ENCODE measurements at places on chromosomes 1 and 21.

- DNase-seq = no peak
Observed at GRCh38 chr1:8951231-8951630, 5.6 kb downstream of the CA6 start.

- no peak for DNase-seq
Observed at GRCh38 chr1:94104776-94105580, 16.0 kb downstream of the ABCA4 start.

GRCh38 chr1:230983811-230984210 is 4.9 kb downstream of the ARV1 start:
- no peak for DNase-seq

DNA sequence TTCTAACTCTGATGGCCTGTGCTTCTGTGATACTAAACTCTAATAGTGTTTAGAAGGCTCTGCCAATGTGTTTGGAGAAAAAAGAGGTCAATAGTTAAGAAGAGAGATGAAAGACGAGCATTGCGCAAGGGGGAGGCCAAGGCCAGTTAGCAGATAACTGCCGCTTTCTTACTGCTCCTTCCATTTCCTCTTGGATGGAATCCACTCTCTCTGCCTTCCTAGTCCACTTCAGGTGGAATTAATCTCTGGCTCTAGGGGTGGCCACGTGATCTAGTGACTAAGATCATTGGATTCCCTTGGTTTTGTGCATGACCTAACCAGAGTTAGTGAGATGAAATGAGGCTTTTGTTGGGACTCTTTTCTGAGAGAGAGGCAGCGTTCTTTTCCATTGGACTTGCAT is 148.3 kb downstream of the ACTL8 start:
- DNase-seq = no peak

DNA sequence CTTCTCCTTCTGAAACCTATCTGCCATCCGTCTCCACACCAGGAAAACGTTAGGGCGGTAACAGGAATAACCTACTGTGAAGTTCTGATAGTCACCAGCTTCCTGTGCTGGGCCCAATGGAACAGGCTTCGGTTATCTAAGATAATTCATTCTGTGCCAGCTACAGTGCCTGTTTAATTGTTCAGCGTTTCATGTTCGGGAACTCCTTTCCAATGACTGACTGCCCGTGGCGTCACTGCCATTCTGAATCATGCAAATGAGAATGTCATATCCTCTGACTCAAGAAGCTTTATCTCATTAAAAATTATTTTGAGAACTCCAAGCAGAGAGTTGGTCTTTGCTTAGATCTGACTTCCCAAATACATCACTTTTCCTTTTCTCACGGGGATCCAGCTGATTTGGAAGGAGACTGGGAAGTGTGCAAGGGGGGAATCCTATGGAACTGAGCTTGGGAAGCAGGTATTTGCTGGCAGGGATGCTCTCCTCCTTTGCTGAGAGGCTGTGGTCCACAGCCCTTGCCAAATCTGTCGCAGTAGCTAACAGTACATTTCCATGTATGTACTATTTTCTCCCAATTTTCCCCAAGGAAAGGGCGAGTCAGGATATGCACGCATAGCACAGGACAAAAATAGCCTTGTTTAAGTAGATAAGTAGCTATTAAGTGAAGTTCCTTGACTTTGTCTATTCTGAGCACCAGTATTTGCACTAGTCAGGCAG is 358.7 kb downstream of the LTN1 start:
- peak; percentile 94 for DNase-seq

DNA sequence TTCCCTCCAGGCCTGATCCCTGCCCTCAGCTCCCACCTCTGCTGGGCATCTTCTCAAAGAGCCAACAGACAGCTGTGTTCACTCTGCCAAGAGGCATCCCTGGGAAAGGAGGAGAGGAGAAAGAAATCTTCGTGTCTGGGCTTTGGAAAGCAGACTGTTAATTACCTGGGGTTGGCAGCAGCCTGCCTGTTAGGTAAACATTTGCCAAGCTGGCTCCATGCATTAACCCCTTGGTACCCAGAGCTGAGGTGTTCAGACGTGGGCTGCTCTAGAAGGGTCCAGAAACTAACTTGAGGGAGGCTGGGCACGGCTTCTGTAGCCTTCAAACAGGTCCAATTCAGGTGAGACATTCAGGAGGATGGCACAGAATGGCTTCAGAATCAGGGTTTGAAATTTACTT is 8.7 kb upstream of the EXTL1 start:
- no peak for DNase-seq

DNA sequence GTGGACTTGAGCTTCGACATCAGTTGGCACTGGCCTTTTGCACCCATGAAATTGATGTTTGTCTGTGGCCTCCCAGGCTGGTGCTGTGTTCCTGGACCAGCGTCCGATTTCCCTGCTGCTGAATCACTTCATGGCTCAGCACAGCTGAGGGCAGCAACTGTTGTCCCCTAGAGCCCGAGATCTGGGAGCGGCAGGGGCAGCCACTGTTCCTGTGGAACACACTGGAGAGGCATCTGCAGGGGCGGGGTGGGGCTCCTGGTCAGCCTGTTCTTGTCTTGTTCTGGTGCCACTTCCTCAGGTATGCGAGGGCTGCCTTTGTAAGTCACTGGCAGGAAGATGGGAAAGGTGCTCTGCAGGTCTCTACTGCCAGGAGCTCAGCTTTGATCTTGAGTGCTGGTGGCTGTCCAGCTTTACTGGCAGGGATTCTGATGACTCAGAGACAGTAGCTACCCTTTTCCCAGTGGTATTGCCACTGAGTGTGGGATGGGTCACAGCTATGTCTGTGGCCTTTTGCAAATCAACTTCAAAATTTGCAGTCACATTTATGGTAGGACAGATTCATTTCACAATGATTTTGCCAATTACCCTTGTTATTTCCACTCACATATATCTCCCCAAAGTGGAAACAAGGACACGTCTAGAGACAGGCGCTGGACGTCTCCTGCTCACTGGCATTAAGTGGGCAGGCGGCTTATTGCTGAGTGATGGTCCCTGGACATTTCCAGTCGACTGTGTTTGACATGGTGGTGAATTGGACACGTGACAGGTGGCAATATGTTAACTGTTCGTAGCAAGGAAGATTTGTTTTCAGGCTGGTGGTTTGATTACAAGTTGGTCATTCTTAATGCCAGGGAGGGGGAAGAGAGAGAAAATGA is 15.3 kb downstream of the AGPAT3 start:
- no peak for DNase-seq

GRCh38 chr1:84434801-84435549 is 36.7 kb downstream of the DNASE2B start:
- no peak for DNase-seq

DNA sequence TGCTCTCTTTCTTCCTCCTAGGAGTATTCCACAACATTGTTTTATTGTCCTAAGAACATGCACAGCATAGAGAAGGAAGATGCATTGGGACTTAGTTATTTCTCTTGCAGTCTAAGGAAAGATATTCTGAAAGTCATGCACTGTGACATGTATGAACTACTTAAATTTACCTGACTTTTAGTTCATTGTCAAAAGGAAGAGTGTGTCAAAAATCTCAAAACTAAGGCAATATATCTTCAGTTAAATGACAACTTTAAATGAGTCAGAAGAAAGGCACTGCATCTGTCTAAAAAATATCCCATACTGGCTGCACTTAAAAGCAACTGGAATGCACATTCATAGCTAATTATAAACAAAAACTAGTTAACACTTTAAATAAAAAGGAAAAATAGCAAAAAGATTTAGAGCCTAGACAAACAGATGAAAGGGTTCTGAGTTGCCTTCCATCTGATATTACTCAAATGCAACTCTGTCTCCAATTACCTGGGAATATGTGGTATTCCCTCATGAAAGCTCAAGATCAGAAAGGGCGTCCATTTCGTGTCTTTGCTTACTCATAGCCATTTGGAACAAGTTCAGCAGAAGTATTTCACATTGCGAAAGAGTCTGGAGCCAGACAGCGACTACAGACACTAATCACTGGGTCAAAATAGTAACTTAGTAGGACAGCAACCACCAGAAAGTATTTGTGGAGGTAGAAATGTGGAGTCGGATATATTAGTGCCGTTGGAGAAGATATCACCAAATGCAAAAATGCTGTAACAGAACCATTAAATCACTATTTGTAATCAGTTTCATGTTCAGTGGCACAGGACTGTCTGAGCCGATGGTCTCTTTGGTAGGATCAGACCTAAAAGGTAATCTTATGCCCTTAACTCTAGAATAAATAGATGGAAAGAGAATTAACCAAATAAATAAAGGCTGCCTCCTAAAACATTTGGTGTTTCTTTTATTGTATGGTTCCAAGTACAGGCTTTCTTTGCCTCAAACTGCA is 225.7 kb downstream of the GREM2 start:
- peak; percentile 87 for DNase-seq

- peak; percentile 54 for DNase-seq
Observed at GRCh38 chr1:212635141-212635631, 26.6 kb downstream of the ATF3 start.

DNA sequence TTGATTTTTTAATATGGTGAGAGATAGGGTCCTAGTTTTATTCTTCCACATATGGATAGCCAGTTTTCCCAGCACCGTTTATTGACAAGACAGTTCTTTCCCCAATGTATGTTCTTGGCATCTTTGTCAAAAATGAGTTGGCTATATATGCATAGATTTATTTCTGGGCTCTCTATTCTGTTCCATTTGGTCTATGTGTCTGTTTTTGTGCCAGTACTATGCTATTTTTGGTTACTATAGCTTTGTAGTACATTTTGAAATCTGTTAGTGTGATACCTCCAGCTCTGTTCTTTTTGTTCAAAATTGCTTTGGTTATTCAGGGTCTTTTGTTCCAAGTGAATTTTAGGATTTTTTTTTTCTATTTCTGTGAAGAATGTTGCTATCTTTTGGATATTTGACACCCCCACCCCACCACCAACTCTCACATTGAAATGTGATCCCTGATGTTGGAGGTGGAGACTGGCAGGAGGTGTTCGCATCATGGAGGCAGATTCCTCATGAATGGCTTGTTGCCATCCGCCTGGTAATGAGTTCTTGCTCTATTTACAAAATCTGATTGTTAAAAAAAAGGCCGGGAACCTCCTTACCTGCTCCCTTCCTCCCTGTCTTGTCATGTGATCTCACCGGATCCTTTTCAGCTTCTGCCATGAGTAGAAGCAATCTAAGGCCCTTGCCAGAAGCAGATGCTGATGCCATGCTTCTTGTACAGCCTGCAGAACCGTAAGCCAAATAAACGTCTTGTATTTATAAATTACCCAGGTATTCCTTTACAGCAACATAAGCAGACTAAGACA is 54.8 kb upstream of the KRTAP19-8 start:
- DNase-seq = no peak

GRCh38 chr1:172646653-172647052 is 12.2 kb upstream of the FASLG start:
- DNase-seq = peak; percentile 20

DNA sequence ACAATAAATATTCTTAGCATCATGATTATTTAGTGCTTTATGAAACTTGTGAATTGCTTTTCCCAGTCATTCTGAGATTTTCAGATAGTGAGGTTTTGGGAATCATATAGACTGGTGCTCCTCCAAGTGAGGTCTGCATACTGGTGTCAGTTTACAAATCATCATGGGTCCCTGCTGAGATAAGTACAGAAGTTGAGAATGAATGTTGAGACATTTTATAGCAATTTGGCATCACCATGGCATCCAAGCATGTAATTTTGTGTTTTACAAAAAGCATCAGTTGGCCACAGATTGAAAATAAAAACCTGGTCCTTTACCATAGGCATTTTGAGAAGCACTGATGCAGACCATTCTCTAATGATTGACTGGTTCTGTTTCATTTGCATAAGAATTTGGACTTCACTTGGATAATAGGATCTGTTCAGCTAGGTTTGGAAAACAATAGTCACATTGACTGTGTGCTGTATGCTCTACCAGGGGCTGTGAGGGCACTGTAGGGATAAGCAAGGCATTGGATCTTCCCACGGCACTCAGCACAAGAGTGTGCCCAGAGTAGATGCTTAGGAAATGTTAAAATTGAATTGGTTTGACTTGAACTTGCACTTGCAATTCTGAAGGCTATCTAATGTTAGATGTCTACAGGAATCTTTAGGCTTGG is 79.0 kb upstream of the JUN start:
- no peak for DNase-seq

DNA sequence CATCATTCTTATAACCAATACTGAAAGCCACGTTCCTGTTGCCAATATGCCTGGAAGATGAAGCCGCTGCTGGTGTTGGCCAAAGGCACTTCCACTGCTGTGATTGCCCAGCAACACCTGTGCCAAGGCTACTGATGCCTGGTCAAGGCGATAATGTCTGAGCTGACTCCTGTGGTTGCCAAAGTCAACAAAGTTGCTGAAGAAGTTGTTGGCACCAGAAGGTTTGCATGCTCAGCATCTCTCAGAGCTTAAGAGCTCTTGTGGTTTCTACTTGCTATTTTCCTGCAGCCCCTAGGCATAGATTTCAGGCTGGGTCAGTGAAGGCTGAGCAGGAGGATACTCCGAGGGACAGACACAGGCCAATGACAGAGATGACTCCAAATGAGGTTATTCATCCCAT is 63.4 kb upstream of the RAB3GAP2 start:
- DNase-seq = no peak

DNA sequence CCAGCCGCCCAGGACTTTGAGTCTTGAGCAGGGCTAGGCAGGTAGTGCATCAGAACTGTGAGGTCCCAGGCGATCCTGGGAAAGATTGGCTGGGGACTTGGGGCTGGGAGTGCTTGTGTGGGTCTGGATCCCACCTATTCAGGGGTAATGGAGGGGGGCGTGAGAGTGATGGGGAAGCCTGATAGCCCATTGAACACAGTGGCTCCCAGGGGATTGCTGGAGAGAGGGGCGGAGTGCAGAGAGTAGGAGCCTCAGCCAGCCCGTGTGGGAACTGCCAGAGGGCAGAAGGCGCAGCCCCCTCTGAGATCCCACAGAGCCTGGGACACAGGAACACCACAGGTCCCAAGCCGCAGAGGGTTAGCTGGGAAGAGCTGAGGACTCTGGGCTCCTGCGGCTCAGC is 19.3 kb upstream of the PDZK1IP1 start:
- no peak for DNase-seq

- DNase-seq = peak; percentile 64
Observed at GRCh38 chr1:211625040-211625439, 46.1 kb upstream of the SLC30A1 start.

DNA sequence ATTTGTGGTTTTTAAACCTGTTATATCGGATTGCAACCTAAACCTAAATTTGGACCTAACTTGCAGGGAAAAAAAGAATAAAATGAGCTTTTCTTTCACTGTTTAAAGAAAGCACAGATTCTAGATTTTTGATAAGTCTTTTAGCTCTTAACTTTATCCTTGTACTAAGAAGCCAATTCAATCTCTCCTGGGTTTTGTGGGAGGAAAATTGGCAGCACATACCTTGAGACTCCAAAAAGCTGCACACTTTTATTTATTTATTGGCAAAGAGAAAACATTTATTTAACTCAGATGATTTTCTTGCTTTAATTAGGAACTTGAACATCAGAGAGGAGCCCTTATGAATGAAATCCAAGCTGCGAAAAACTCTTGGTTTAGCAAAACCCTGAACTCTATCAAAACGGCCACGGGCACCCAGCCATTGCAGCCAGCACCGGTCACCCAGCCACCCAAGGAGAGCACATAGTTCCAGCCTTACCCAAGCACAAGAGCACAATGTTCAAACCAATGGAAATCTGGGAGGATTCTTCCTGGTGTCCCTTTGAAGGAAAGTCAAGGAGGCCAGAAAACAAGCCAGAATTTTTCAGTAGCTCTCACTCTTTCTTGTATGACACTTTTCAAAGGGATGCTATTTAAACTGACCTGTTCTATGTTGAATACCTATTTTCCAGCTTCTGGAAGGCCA is 10.1 kb upstream of the CACYBP start:
- no peak for DNase-seq

- DNase-seq = no peak
Observed at GRCh38 chr1:228222548-228222947, 14.7 kb downstream of the OBSCN start.
